AG20443 (cell line): ENCODE measurements at places on chromosomes 6 and 20.

DNA sequence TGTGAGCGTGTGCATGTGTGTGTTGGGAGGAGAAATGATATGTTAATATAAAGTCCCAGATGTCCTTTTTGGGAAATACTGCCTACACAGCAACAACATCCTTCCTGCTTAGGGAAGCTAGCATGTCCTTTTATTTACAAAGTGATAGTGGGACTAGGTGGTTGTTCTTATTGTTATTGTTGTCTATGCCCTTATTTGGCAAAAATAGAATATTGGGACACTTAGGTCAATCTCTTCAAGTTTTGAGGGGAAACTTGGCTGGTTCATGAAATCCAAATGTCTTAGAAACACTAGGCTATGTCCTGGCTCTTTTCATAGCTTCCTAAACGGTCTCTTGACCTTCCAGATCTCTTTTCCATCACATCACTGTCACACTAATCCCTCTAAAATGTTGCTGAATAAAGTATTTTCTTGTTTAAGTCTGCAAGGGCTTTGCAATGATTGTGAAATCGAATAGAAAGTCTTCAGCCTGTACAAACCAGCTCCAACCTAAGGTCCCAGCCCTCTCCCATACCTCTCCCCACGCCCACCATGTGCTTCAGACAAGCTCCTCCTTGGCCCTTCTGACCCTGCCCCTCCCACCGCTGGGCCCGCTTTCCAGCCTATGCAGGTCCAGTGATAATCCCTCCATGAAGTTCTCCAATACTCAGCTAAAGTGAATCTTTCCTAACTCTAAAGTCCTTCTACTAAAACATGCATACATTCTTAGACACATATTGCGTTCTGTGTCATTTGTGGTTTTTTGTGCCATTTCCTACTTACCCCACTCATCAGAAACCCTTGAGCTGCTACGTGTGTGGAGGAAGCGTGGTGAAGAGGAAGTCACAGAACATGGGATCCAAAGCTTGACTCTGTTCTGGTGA is 205.1 kb downstream of the LY86 start:
- no peak for DNase-seq

DNA sequence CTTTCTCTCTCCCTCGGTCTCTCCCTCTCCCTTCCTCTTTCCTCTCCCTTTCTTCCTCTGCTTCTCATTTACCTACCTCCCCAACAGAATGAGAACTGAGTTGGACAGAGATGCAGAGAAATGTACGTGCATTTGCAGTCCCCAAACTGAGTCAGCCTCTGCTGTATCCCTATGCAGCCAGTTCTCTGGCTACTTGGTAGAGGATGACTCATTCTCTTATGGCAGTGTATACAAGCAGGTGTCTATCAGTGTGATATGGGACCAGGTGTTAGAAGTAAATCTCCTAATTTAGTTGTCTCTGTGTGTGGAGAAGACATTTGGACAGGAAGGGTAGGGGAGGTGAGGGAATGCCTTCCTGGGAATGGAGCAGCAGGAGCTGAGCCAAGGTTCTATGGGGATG is 470.8 kb downstream of the CD109 start:
- no peak for DNase-seq

- no peak for DNase-seq
Measured at GRCh38 chr6:45411959-45412358, 34.2 kb upstream of the SUPT3H start.

GRCh38 chr20:24481173-24481572 is 11.7 kb downstream of the SYNDIG1 start:
- no peak for DNase-seq

- DNase-seq, result peak; percentile 34
Measured at GRCh38 chr20:37615340-37616109, 78.3 kb upstream of the CTNNBL1 start.

DNA sequence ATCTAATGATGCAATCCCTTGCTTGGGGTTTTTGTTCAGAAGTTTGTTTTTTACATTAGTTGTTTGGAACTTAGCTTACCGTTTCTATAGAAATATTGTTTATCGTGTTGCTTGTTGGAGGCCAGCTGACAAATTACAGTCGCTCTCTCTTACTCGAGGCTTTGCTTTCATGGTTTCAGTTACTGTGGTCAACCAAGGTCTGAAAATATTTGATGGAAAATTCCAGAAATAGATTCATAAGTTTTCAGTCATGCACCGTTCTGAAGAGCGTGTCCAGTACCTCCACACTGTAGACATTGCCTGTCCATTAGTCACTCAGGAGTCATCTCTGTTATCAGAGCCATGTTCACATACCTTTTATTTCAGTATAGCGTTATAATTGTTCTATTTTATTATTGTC is 47.9 kb downstream of the DEK start:
- DNase-seq, result peak; percentile 17

DNA sequence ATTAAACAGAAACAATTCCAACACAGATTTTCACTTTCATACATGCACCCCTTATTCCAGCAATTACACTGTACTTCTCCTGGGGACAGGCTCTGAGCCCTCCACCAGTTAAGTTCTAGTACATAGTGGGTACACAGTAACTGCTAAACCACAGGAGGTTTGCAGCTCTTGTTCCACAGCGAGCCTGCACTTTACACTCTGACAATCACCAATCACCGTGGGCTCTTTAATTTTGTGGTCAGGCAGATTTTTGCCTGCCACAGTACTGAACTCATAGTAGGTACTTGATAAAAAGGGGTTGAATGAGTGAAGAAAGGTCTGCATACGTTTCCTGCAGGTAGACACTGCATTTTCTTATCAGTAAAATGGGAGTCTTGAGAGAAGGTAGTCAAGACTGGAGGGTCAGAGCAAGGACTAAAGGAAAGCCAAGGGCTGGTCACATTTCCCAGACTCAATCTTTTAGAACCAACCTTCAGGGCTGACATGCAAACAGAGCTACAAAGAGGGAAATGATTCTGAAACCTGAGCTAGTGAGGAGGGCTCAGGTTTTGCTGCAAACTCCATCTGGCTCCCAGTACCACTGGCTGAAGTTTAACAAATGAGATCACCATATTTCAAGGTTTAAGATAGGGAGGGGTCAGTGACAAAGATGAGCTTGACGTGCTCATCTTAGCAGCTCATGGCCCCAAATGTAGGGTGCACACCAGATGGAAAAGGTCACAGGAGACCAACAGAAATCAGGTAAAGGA is 404.6 kb downstream of the BTBD9 start:
- DNase-seq, result no peak

DNA sequence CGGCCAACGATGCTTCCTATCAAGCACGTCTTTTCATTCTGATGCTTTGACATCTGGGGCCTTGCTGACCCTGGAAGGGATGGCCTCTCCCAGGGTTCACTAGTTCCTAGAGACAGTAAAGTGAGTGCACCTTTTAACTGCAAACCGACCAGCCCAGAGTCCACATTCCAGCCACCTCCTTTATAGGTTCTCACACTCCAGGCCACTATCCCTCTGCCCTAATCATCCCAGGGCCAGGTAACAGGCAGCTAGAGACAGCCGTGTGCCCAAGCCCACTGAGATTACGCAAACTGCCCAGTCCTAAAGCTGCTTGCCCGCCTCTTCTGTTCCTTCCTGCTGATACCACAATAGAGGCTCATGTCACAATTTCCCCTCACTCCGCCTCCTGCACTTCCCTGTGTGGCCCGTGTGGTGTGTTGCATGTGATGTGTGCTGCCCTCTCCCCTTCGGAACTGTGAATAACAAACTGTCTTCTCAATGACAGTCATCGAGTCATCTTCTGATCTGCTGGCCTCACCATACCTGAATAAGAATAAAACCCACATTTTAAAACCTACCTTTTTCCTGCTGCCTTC is 123.7 kb upstream of the EXOC2 start:
- no peak for DNase-seq

DNA sequence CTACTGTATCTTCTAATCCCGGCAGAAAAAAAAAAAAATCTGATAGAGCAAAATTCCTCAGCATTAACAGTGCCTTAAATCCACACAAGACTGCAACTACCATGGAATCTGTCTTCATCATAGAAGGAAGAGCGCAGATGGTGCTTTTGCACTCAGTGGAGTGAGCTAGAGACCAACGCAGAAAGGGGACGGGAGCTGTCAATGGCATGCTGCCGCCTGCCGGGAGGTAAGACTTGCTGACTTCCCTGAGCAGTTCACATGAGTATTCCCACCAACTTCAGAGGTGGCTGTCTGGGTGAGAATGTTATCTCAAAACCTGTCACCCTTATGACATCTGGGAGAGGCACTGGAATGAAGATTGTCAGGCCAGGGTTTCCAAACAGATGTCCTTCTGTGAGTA is 35.6 kb downstream of the DZANK1 start:
- no peak for DNase-seq

- DNase-seq, result no peak
Measured at GRCh38 chr20:42191140-42191860, 573.1 kb upstream of the CHD6 start.

DNA sequence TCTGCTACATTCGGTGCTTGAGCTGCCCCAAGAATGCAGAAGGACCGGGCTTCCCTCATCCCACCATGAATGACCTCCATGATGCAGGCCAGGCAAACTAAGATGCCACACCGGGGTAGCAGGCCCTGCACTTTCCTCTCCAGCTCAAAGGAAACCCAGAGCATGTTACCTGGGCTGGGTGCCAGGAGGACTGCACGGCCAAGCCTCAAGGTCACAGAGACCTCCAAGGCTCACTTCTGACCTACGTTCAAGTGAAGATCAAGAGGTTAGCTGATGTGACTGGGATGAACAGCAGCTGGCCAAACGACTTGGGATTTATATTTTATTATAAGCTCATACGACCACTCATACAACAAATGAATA is 501.8 kb downstream of the CD83 start:
- no peak for DNase-seq

GRCh38 chr6:15464211-15464725 is 198.6 kb downstream of the DTNBP1 start:
- DNase-seq, result peak; percentile 24

DNA sequence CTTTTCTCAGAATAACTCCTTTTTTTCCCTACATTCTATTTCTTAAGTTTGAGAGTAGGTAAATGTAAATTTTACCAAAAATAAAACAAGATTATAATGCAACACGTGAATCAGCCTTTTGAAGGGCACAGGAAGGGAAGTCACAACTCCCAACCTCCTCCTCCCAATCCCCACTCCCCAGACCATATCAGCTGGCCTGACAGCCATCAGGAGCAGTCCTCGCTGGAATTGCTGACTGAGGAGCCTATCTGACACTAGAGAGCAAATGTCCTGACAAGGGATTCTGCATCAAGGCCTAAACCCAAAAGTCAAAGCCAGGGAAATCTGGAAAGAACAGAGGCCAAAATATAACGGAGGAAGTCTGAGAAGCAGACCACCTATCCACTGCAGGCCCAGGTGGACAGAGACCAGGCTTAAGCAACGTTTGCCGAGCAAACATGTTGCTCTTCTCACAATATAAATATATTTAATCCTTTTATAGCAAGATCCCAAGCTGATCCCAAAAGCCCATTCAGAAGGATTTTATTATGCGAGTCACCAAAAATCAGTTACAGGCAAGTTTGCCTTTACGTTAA is 2.5 kb downstream of the RRAGD start:
- no peak for DNase-seq
